ENCODE measurements at places on chromosomes 7 and 10.

DNA sequence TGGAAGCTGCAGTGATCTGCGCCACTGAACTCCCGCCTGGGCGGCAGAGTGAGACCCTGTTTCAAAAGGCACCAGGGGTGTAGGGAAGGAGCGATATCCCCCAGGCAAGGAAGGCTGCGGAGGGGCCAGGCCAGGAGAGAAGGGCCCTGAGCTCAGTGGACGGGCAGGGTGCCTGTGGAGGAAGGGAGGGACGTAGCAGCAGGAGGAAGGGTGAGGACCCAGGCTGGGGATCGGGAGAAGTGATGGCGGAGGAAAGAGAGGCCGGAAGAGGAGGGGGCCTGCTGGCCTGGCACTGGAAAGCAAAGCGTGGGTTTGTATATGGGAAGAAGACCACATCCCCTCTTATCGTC, 45.6 kb downstream of the ALOX5 start:
- no peak for DNase-seq

DNA sequence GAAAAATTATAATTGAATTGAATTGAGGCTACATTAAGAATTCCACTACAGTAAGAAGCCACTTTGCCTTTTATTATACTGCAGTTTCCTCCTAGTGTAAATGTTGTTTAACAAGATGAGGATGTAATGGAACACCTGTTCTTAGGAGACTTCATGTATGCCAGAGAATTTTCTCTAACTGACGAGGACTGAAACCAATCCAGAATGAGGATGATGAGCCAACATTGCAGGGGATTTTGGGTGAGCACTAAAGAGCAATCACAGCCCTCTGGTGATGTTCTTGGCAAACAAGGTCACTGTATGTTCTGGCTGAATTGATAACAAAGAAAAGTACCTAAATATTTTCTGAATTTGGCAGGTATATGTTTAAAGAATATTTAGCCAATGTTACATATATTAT, 60.9 kb downstream of the RELN start:
- DNase-seq = no peak

- DNase-seq = no peak
These were observed 42.1 kb upstream of the INSIG1 start for GRCh38 chr7:155255621-155256020.

DNA sequence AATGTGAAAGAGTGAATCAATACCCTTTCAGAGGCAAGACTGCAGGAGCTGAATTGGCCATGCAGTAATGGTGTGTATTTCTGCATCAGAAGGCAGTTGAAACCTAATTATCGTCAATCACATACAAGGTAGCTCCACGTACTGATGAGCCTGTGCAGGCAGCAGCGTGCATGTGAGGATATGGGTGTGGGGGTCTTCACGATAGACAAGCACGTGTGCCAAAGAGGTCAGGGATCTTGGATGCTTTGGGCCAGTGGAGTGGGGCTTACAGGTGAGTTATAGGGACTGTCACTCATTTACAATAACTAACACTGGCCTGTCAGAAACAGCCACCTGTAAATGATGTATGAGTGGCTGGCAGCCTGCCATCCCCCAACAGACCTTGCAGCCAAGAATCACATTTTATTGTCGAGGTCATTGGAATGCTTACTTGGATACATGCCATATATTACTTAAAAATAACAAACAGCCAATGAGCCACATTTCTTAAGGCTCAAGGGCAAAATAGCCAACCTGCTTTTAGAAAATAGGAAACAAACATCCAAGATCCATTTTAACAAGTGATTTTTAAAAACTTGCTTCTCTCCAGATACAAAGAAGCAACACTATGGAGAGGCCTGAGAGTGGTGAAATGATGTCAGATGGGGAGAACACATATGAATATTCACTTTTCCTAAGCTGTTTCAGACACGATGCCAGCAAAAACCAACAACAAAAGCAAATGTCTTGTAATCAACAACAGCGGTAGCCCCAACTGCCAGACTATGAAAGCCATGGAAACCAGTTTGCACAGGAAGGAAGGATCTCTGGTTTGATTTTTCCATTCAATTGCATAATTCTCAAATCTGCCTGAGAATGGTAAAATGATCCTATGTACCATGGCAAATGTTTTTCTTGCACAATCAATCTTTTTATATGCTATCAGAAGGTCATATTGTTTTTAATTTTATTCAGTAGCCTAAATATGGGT, 210.7 kb downstream of the SKAP2 start:
- no peak for DNase-seq

GRCh38 chr10:33982995-33983394, 648.5 kb upstream of the NRP1 start:
- DNase-seq = no peak

DNA sequence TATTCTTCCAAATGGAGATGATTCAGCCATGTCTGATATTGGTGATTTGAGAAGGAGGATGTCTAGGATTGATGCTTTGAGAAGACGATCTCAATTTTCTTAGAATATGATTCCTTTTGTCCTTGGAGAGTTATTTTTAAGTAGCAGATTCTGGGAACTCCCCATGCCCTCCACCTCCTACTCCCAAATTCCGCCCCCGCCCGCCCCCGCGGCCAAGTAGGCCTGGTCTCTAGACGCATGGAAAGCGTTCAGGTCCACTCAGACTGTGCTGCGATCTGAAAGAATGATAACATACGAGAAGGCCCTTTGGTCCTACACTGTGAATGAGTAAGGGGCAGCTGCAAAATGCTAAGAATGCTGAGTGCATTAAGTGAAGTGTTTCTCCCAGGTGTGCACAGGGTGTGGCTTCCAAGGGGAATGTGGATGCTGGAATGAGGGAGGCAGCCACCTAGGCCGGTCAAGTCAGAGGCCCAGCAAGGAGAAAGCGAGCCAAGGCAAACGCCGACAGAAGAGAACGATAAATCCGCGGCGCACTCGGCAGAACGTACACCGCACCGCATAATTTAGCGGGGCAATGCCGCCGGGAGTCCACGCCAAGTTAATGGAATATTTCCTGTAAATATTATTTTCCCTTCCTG, 142.3 kb downstream of the PRPF18 start:
- no peak for DNase-seq

DNA sequence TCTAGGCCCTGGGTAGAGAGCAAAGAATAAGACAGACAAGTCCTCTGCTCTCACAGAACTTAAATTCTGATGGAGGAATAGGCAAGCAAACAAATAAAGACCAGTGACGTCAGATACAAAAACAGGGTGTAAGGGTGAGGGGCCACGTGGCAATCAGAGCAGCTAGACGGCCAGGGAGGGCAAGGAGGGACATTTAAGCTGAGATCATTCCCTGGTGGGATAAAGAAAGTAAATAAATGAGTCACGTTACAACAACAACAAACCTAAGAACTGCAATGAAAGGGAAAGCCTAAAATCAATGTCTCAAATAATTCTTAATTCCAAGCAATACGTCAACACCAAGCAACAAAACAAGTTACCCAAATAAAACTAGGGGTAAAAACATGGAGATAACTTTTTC, 21.8 kb downstream of the STN1 start:
- no peak for DNase-seq

GRCh38 chr10:69506487-69506833, 55.2 kb downstream of the TSPAN15 start:
- no peak for DNase-seq

GRCh38 chr10:124107072-124107471, 13.7 kb upstream of the CHST15 start:
- no peak for DNase-seq

- no peak for DNase-seq
These were observed 12.2 kb downstream of the SFTPA2 start for GRCh38 chr10:79547973-79548372.

DNA sequence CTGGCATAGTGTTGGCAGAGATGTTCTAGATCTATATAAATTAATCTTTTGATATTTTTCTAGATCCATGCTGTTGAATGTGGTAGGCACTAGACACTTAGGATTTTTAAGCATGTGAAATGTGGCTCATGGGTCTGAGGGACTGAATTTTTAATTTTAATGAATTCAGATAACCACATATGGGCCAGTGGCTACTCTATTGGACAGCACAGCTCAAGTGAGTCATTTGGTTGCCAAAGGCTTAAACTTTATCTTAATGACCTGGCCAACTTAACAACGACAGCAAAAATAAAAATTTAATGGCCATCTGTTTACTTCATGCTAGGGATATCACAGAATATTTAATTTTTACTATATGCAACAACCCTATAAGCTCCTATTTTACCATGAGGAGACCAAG, 61.4 kb downstream of the CDK14 start:
- DNase-seq = no peak

- DNase-seq = no peak
These were observed 225.0 kb downstream of the CELF2 start for GRCh38 chr10:11242443-11243387.

- DNase-seq = no peak
These were observed 613 bp upstream of the BUB3 start for GRCh38 chr10:123153486-123154091.

DNA sequence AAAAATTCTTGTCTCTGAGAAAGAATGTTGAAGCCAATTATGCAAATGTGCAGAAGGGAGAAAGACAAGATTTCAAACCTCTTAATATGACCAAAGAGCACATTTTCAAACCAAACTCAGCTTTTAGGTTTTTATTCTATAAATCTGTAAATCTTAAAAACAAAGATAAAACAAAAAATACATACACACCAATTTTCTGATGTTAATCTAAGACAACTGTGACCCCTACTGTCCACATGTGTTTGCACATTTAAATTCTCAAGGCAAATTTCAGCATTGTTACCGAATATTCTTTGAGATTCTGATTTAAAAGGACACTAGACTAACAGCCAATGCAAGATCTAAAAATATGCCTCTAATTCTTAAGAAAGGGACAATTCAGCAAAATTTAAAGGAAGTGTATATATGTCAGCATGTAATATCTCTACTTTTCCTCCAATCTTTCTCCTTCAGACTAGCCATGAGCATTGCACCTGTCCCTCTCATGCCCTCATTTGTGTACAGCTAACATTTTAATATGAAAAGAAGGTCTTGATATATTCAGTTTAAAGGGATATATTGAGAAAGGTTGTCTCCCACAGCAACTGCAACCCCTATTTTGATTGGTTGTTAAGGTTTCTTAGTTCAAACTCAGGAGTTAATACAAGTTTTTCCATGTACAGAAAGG, 417.9 kb downstream of the IPMK start:
- no peak for DNase-seq

DNA sequence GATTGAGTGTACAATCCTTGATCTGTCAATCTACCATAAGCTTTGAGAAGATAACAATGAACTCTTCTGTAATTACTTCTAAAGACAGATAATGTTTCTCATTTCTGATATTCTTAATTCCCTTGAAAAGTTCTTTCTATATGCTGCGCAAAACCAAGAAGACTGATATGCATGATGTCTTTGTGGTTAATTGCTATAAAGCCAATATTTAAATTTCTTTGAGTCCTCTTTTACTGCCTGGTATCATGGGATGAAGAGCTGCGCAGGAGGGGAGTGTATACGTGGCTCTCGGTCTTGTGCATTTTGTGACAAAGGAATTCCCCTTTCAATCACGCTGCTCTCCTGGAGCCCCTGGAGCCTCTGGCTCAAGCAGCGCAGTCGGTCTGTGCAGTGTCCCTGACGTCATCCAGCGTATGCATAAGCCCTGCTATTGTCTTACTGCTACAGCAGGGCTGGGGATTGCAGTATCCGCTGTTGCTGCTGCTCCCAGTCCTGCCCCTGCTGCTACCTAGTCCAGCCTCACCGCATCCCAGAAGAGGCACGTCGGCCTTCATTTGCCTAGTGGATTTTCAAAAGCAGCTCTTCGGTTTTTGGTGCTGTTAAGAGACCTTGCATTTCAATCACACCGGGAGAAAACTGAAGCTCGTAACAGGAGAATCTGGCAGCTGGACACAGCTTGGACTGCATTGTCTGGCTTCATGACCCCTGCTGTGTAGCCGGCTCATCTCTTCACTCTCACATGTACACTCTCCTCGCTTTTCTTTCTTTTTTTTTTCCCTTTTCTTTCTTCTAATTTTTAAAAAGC, 66.7 kb downstream of the ST7 start:
- no peak for DNase-seq

- no peak for DNase-seq
These were observed 169.4 kb downstream of the KIAA1217 start for GRCh38 chr10:24378126-24378920.

- no peak for DNase-seq
These were observed 17.6 kb downstream of the GPRIN2 start for GRCh38 chr10:46538717-46539426.

DNA sequence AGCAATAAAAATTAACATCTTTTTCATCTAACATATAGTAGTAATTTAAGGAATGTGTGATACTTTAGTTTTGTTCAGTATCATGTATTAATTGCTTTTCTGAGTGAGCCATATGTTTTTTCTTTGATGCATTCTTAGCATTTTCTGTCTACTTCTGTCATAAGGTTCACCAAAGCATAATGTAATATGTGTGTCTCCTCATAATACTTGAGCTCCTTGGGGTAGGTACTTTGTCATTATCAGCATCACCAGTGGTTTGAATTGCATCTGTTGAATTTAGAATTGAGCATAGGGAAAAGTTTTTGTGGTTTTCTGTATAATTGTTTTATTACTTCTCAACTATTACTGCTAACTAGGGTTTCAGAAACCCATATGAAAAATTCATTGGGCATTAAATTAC, 26.5 kb downstream of the VPS50 start:
- no peak for DNase-seq
